ENCODE measurements at places on chromosomes 1 and 21. TPM values are rescaled to one million over a fixed set of nuclear protein-coding genes. Genes with fewer than 3 reads are reported as not detected.

ABCD3 gene
- 55.3 TPM for total RNA-seq

NIPAL3 gene
- total RNA-seq, result 68.7 TPM

SLC25A34 gene
- total RNA-seq, result 3.0 TPM

NBPF19 gene
- total RNA-seq, result 26.9 TPM

SAMD13 gene
- 1.7 TPM for total RNA-seq

CD5L gene
- total RNA-seq, result not detected

S100A2 gene
- 1.7 TPM for total RNA-seq

ZMYND12 gene
- total RNA-seq, result 1.4 TPM

ATAD3B gene
- total RNA-seq, result 20.6 TPM

LCE1A gene
- total RNA-seq, result not detected

COL6A2 gene
- total RNA-seq, result 11.3 TPM

SPRR2D gene
- total RNA-seq, result not detected

GRCh38 chr1:29853716-29854330, 617.5 kb downstream of the PTPRU start:
- DNase-seq, result no peak

DNA sequence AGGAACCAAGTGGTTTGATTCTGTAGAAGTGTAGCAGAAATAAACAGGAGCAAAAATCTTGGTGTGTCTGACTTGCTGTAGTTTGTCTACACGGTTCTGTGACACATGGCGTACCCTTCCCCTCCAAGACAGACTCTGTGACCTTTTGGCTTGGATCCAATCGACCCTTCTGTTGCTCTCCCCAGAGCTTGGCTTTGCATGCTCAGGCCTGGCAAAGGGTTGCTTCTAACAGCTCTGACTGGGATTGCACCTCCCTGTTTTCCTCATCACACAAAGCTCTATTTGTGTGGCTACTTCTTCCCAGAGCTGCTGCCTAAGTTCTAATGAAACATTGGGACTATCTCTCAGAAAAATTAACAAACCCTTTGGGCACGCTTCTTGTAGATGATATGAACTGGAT, 24.0 kb downstream of the NGF start:
- DNase-seq, result no peak

DNA sequence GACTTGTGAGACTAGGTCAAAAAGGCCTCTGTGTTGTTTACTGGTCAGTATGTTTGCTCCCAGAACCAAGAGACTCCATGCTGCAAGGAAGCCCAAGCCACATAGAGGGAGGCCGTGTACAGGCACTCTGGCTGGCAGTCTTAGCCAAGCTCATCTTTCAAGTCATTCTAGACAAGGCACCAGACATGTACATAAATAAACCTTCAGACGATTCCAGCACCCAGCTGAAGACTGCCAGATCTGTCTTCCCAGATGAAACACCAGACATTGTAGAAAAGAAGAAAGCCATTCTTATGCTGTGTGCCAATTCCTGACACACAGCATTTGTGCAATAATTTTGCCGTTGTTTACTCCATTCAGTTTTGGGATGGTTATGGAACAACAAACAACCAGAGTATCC, 595.5 kb downstream of the KIF26B start:
- no peak for DNase-seq

DNA sequence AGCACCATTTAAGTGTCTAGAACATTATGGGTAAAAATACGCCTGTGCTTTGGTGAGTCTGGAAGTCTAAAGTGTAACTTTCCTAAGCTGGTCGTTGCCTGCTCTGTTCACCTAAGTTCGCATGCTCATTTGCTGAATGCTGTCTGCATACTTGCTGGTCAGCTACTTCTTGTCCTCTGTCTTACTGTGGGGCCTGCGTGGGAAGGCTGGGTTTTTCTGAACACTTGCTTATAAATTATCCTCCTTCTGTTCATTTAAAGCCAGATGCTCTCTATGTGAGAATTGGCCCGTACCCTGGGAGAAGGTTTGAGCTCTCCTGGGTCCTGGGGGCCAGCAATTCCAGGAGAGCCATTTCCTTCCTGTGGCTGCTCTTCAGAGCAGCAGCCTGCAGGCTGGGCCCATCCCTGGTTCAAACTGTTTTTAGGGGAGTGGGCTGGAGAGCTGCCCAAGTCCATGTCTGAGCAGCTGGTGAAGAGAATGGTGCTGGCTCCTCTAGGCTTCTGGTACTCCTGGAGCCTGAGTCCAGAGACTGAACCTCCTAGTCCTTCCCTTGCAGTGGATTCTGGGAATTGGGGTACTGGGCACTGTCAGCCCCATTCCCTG, 75.7 kb downstream of the GALNT2 start:
- no peak for DNase-seq

- DNase-seq, result no peak
Measured at GRCh38 chr1:220325306-220325995, 53.2 kb upstream of the RAB3GAP2 start.

DNA sequence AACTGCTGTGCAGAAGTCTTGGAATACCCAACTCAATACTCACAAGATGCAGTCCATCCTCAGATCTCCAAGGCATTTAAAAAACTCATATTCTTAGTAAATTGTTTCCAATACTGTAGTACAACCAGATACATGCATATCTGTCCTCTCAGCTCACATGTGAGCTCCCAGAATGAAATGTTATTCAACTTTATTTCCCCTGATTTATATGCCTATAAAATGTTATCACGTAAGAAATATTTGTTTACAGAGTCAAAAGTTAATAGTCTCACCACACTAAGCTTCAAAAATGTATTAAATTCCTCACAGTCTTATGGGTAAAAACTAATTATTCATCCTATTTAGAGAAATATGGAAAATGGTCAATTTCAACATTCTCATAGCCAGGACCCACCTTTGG, 56.6 kb downstream of the LTN1 start:
- DNase-seq, result no peak

DNA sequence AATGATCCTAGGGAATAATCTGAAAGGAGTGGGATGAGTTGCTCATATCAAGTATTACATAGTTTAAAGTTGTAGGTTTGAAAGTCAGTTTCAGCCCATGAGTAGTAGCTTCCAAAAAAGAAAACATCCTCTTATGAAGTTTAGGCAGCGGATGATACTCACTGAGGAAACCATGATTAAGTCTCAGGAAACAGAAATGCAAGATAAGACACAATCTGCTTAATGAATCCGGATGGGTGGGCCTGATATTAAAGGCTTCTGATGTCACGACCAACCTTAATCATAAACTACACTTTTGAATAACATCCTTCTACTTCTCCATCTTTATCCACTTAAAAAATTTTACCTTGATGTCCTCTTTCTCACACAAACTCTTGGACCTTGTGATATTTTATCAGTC, 61.8 kb downstream of the S1PR1 start:
- DNase-seq, result no peak

- DNase-seq, result no peak
Measured at GRCh38 chr1:214660190-214660589, 57.2 kb downstream of the CENPF start.

GRCh38 chr1:68516066-68516465, 19.2 kb upstream of the DEPDC1 start:
- no peak for DNase-seq

DNA sequence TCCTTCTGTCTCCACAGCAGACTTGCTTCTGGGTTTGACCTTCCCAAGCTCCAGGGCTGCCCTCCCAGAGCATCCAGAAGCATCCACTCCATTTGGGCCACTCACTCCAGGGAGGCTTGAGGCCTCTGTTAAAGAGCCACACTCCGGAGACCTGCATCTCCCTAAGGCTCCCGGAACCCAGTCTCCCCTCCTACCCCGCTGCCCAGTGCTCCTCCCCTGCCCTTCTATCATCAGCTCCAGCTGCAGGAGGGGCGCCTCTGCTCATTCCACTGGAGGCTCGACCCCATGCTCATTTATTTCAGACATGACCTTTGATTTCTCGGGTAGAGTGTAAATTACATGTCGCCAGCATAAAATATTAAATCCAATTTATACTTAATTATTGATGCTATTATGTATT, 142.5 kb downstream of the SYF2 start:
- DNase-seq, result no peak

GRCh38 chr1:222104097-222104496, 362.2 kb upstream of the DUSP10 start:
- DNase-seq, result no peak

DNA sequence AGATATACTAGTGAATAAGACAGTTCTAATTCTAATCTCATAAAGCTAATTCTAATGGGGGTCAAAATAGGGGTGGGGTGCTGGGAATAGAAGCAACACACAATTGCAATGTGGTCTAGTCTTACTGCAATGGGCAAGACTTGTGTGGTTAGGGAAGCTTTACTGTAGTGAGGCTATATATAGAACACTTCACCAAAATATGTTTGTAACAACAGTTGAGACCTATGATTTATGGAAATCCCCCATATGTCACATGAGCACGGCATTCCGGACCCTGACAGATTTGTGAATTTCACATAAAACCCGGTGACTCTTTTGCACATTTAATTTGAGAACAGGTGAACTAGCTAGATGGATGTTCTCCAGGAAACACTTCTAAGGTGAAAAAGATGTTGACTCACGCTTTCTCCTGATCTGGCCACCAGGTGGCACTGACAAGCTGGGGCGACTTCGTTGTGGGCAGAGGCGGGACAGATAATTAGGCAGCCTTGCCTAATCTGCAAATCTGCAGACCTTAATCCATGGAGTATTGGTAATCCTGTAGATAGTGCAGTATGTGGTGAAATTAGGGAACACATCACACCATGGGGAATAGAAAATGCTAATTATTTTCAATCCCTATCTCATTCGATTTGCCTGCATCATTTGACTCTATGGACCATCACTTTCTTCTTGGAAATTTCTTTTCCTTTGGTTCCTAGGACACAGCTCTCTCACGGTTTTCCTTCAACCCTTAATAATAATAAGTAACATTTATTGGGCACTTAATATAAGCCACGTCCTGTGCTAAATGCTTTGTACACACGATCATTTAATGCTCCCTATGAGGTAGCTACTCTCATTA, 37.7 kb downstream of the KIAA0040 start:
- DNase-seq, result peak; percentile 73

- no peak for DNase-seq
Measured at GRCh38 chr1:213697192-213697802, 290.5 kb upstream of the PROX1 start.

GRCh38 chr1:151501474-151501873, 9.7 kb upstream of the CGN start:
- DNase-seq, result no peak

DNA sequence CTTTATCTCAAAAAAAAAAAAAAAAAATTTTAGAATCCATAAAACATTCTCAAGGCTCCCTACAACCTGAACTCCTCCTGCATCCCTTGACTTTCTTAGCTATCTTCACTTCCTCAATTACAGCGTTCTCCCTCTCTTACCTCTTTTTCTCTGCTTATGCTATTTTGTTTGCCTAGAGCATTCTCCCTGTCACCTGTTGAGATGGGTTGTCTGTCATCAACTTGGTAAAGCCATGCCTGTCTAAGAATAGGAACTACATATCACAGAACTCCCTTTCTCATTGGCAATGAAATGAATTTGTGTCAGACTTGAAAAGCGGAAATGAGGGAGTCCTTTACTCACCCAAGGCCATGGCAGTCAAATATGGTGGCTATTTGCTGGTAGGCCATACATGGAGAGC, 129.6 kb upstream of the CACHD1 start:
- no peak for DNase-seq

- no peak for DNase-seq
Measured at GRCh38 chr1:162135271-162135775, 65.8 kb downstream of the NOS1AP start.

DNA sequence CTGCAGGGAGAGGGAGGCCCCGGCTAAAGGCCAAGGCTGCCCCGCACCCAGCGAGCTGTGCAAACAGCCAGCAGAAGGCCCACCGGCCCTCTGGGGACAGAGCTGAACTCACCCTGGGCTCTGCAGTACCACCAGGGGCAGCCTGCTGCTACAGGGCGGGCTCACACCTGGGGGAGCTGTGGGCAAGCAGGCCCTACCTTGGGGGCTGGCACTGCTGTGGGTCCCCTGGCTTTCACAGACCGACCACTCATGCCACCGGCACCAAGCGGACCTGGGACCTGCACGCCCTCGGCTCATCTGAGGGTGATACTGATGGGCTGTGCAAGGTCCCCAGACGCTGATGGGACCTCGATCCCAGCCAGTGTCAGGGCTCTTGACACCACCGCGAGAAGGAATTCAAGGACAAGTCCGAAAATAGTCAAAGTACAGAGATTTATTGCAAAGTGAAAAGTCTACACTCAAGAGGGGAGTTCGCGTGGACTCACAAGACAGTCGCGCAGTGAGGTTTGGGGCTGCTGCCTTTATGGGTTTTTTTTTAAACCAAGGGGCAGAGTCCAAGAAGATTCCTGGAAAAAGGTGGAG, 61.0 kb upstream of the ADARB1 start:
- no peak for DNase-seq

GRCh38 chr1:7543718-7544090, 227.4 kb upstream of the VAMP3 start:
- no peak for DNase-seq

GRCh38 chr21:39392981-39393380, 44.1 kb upstream of the HMGN1 start:
- no peak for DNase-seq

DNA sequence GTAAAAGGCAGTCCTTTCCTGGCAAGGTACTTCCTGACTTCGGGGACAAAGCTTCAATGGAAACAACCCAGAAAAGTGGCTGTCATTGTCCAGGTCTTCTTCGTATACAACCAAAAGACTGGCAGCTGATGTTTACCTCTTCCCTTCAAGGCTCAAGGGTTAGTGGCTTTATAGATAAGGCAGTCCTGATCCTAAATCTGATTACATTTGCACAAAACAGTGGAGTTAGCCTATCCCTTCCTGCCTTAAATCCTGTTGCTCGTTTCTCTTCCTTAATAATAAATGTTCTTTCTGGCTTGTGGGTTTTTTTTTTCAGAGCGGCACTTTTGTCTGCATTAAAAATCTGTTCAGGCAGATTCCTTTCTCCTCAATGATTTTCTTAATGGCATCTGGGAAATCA, 169.3 kb upstream of the KCTD3 start:
- DNase-seq, result no peak

DNA sequence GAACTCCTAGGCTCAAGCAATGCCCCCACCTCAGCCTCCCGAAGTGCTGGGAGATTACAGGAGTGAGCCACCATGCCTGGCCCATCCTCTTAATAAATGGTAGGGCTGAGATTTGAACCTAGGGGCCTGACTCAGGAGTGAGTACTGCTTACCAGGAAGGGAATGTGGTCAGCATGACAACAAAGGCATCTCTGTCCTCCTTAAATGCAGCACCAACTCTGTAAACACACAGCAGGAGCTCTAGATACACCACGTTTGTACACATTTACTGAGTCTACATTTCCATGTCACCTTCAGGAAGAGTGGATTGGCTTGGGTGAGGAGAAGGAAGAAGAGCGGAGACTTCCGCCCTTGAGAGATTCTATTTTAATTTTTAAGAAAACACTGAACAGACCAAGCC, 38.5 kb downstream of the HIVEP3 start:
- DNase-seq, result no peak

DNA sequence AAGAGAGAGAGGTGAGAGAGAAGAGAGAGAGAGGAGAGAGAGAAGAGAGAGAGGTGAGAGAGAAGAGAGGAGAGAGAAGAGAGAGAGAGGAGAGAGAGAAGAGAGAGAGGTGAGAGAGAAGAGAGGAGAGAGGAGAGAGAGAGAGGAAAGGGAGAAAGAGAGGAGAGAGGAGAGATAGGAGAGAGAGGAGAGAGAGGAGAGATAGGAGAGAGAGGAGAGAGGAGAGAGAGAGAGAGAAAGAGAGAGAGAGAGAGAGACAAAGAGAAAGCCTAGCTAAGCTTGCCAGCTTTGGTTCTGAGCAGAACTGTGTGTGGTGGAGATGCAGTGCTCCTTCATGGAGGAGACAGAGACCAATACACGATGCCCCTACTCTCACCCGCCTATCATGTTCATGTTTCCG, 99.1 kb upstream of the KCNA3 start:
- DNase-seq, result no peak

- DNase-seq, result no peak
Measured at GRCh38 chr21:41228958-41229357, 61.0 kb downstream of the BACE2 start.
